ENCODE measurements at places on chromosomes 6 and 20. TPM values are rescaled to one million over a fixed set of nuclear protein-coding genes. Genes with fewer than 3 reads are reported as not detected.

Gene GNMT
- total RNA-seq, result 0.25 TPM

Gene PRR18
- total RNA-seq, result 0.12 TPM

Gene TGM3
- total RNA-seq, result not detected

Gene SRMS
- total RNA-seq, result not detected

Gene SLC22A1
- 0.42 TPM for total RNA-seq

Gene CALHM4
- total RNA-seq, result not detected

Gene PDE7B
- 0.60 TPM for total RNA-seq
